ENCODE measurements at places on chromosomes 12 and 14. TPM values are rescaled to one million over a fixed set of nuclear protein-coding genes. Genes with fewer than 3 reads are reported as not detected.
A peak's percentile ranks its signal among the peaks of the same experiment; 100 is the strongest.

Gene LGR5
- 0.25 TPM for total RNA-seq

GRCh38 chr12:123283461-123283860 is 11.8 kb upstream of the CDK2AP1 start:
- DNase-seq = no peak
- no peak overlapping the region for H3K27ac ChIP-seq
- H3K4me3 ChIP-seq = no peak overlapping the region
- no peaks in the 10 kb centered on the region for H3K36me3 ChIP-seq

GRCh38 chr12:4275016-4275869 is 1.7 kb downstream of the CCND2 start:
- peaks cover 15% of the 10 kb centered on the region for H3K27me3 ChIP-seq
- H3K36me3 ChIP-seq = no peaks in the 10 kb centered on the region
- H3K4me1 ChIP-seq = peaks cover 43% of the 10 kb centered on the region
- H3K4me3 ChIP-seq = peak overlapping the region; percentile 62
- H3K27ac ChIP-seq = peak overlapping the region; percentile 61
- no peak for DNase-seq

Gene TMX1
- total RNA-seq = 11.9 TPM

Gene FAM181A
- not detected for total RNA-seq

Gene RAD51AP1
- total RNA-seq = 17.1 TPM

DNA sequence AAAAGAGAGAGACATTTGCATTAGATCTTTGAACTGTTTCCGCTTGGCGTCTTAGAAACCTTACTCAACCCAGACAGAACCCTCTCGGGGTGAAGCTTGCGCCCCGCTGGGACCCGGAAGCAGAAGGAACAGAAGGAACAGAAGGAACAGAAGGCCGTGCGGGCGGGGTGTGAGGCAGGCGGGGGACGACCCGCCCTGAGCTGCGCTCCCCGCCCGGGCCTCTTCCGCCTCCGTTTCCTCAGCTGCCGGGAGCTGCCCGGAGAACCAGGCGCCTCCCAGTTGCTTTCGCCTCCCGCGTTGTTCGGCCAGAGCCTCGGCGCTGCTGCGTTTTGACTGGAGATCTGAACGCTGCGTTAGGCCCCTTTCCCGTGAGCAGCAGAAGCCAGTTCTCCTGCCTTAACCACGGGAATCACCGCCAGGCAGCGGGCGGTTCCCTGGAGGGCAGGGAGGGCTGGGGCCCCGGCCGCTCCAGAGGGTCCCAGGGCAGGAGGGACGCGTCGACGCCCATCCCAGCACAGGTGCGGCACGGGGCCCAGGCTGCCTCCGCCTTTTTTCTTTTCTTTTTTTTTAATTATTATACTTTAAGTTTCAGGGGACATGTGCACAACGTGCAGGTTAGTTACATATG is 19.3 kb upstream of the MMP17 start:
- no peak overlapping the region for H3K4me3 ChIP-seq
- no peak overlapping the region for H3K27ac ChIP-seq
- no peaks in the 10 kb centered on the region for H3K36me3 ChIP-seq
- no peak for DNase-seq
- no peaks in the 10 kb centered on the region for H3K27me3 ChIP-seq
- no peaks in the 10 kb centered on the region for H3K4me1 ChIP-seq

Gene NOXRED1
- 0.07 TPM for total RNA-seq
